HepG2 (cell line): ENCODE measurements at places on chromosomes 2 and 18.

DNA sequence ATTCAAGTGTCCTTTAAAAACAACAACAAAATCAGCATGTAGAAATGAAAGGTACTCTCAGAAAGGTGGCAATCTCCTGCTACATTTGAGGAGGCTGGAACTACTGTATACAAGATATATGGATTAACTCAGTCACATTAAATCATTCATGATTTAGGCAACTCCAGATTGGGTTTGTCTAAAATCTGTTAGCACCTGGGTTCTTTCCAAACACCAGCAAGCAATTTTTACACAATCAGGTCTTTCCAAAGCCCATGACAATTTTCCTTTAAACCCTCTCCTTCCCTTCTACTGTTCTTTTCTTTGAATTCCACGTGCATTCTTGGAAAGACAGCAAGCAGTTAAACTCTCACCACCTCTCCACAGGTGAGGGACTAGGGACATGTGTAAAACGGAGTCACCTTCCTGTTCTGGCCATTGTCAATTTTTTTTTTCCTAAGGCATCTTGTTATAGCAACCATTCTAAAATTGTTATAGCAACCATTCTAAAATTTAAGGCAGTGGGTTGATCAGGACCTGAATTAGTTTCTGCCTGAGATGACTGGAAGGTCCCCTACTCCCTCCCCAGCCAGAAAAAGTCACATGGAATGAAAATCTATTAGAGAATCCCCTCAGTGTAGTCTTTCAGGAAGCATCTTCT, 113.9 kb downstream of the ANKRD44 start:
- H3K27ac ChIP-seq = no peak overlapping the region
- no peaks in the 10 kb centered on the region for H3K4me1 ChIP-seq

- H3K36me3 ChIP-seq = no peaks in the 10 kb centered on the region
- no peak for DNase-seq
- H3K4me1 ChIP-seq = peaks cover 11% of the 10 kb centered on the region
- H3K27me3 ChIP-seq = peaks cover 80% of the 10 kb centered on the region; the same call in 2 of the 3 replicates
Measured at GRCh38 chr2:237509905-237510304, 22.9 kb downstream of the MLPH start.

DNA sequence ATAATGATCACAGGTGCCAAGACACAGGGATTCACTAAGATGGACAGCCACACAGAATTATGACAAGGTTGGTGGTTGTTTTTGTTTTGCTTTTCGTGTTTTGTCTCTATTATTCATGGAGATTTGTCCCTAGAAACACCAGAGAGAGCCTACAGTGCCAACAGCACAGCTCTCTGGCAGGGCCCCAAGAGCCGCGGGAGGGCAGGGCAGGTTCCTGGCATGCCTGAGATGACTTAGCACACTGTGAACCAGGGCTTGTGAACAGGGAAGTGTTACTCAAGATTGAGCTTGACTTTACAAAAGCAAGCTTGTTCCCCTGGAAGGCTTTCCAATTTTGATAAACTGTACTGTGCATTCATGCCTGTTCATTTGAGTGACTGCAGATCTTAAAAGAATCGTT, 437.4 kb upstream of the SALL3 start:
- no peak for DNase-seq
- no peaks in the 10 kb centered on the region for H3K36me3 ChIP-seq
- no peaks in the 10 kb centered on the region for H3K27me3 ChIP-seq
- H3K27ac ChIP-seq = no peak overlapping the region
- no peaks in the 10 kb centered on the region for H3K4me1 ChIP-seq
- H3K4me3 ChIP-seq = no peak overlapping the region

DNA sequence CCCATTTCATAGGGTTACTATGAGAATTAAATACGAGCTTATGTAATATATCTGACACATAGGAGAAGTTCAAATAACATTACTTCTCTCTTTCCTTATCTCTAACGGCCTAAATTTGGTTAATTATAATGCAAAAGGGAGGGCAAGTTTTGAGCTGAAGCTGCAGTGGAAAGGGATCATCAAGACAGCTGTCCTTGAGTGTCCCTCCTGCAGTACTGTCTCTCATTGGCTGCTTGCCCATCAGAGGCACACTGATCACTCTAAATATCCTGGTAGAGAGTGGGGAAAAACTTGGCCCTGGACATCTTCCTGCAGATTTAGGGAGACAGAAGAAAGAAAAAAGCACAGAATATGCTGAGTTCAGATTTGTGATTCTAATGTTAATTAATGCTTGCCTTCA, 186.0 kb downstream of the CAMKMT start:
- 0 out of 2 replicates have a peak, but pooled peaks cover 7% of the 10 kb centered on the region for H3K4me1 ChIP-seq
- H3K27ac ChIP-seq = no peak overlapping the region
- no peaks in the 10 kb centered on the region for H3K36me3 ChIP-seq
- no peak overlapping the region for H3K4me3 ChIP-seq
- H3K27me3 ChIP-seq = no peaks in the 10 kb centered on the region

DNA sequence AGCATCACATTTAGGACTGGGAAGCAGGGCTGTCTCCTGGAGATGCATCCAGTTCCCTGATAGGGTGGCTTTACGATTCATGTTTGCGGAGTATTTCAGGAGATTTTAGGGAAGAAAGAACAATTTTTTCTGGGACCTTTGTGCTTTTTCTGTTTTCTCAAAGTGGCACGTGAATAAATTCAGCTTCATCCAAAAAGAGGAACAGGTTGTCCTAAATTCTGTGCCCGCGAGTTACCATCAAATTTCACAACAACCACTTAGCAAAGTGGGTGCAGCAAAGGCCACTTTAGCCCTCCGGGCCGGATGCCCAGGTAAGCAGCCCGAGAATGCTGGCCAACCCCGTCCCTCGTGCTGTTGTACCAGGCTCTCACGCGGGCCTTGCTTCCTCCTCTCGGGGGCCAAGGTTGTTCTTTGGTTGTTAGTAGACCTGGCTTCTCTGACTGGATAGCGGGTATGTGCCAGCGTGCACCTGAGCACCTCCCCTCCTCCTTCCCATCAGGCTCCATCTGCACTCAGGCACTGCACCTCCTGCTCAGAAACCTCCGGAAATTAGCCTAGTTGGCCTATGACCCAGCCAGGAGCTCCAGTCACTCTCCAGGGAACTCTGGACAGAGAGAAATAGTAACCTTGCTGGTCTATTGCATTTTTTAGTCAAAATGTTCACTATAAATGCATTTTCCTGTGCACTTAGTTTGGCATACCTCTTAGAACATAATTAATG, 83.0 kb downstream of the CMPK2 start:
- peaks cover 5% of the 10 kb centered on the region for H3K27me3 ChIP-seq
- DNase-seq = no peak
- no peaks in the 10 kb centered on the region for H3K36me3 ChIP-seq
- H3K4me1 ChIP-seq = no peaks in the 10 kb centered on the region

- no peaks in the 10 kb centered on the region for H3K36me3 ChIP-seq
- no peak overlapping the region for H3K4me3 ChIP-seq
- DNase-seq = no peak
- no peaks in the 10 kb centered on the region for H3K4me1 ChIP-seq
- no peak overlapping the region for H3K27ac ChIP-seq
Measured at GRCh38 chr18:23049698-23050373, 85.4 kb upstream of the CABLES1 start.

- H3K36me3 ChIP-seq = no peaks in the 10 kb centered on the region
- no peak overlapping the region for H3K27ac ChIP-seq
- H3K27me3 ChIP-seq = no peaks in the 10 kb centered on the region; the same call in 1 of the 2 replicates
- H3K4me1 ChIP-seq = no peaks in the 10 kb centered on the region
- no peak for DNase-seq
Measured at GRCh38 chr2:126653109-126653508, 2.8 kb upstream of the GYPC start.

DNA sequence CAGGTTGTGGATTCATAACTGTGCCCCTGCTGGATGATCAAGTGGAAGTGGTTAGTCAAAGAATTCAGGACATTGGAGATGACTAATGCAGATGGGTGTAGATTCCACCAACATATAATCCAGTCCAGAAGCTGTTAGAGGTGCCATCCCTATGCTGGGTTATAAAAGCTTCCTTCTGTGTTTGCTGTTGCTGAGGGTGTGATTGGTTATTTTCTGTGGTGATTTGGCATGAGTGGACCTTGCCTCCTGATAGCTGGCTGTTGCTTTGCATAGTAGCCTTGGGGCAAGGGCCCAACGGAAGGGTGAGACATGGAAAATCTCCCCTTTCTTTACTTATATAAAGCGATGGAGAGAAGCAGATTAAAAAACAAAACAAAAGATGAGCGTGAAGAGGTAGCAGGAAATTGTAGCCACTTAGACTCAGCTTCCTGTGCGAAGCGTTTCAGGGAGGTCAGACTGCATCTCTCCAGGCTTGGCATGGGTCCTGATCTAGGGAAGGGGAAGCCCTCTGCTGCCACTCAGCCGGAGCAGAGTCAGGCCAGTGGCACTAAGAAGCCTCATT, 190.4 kb downstream of the FMNL2 start:
- no peak overlapping the region for H3K4me3 ChIP-seq
- peak; percentile 27 for DNase-seq
